ENCODE measurements at places on chromosomes 1 and 21. TPM values are rescaled to one million over a fixed set of nuclear protein-coding genes. Genes with fewer than 3 reads are reported as not detected.

CASQ2 gene
- total RNA-seq: 0.26 TPM

FCGR3A gene
- not detected for total RNA-seq

FCRL5 gene
- 0.52 TPM for total RNA-seq

USH2A gene
- 0.33 TPM for total RNA-seq

MCOLN3 gene
- total RNA-seq: 15.8 TPM

CD247 gene
- 2.3 TPM for total RNA-seq

RBM11 gene
- not detected for total RNA-seq

KCNQ4 gene
- total RNA-seq: 4.0 TPM

RAB7B gene
- total RNA-seq: not detected

OR11L1 gene
- total RNA-seq: not detected

RHOU gene
- 9.3 TPM for total RNA-seq

GRCh38 chr21:45042664-45043161 is 31.7 kb upstream of the ADARB1 start:
- no peaks in the 10 kb centered on the region for H3K4me1 ChIP-seq
- peaks cover 3% of the 10 kb centered on the region for H3K27me3 ChIP-seq
- no peaks in the 10 kb centered on the region for H3K36me3 ChIP-seq
- no peak overlapping the region for H3K4me3 ChIP-seq

GRCh38 chr1:230210326-230210980 is 143.4 kb downstream of the GALNT2 start:
- H3K27me3 ChIP-seq: no peaks in the 10 kb centered on the region
- H3K4me3 ChIP-seq: no peak overlapping the region
- no peak for DNase-seq
- H3K36me3 ChIP-seq: no peaks in the 10 kb centered on the region
- peak overlapping the region; percentile 19 for H3K27ac ChIP-seq

DNA sequence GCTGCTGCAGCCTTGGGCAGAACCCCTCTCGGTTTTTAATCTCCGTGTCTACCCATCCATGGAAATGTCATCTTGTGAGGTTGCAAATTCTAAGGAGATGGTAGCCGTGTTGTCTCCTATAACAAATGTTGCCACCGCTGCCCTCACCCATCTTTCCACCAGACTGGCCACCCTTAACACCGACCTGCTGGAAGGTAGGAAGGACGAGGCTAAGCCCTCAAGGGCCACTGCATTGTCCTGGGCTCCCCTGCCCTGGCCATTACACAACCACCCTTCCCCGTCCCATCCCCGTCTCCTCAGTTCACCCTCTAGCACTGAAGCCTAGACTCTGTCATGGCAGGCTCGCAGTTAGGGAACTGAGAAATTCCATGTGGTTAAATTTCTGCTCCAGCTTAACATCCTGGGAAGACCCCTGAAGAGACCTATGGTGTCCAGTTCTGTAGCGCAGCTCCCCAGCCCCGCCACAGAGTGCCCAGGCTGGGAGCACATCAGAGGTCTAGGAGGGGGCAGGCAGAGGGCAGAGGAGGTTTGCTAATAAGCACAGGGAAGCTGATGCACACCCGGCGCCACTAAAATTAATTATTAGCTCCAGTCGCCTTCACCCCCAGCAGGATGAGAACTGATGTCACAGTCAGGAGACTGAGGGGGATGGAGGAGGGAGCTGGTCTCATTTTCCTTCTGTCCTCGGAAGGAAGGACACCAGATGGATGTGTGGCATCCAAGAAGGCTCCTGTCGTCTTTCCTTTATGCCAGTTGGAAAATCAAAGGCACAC is 38.3 kb downstream of the STUM start:
- H3K27me3 ChIP-seq: no peaks in the 10 kb centered on the region
- H3K4me3 ChIP-seq: no peak overlapping the region
- DNase-seq: no peak
- H3K27ac ChIP-seq: no peak overlapping the region

DNA sequence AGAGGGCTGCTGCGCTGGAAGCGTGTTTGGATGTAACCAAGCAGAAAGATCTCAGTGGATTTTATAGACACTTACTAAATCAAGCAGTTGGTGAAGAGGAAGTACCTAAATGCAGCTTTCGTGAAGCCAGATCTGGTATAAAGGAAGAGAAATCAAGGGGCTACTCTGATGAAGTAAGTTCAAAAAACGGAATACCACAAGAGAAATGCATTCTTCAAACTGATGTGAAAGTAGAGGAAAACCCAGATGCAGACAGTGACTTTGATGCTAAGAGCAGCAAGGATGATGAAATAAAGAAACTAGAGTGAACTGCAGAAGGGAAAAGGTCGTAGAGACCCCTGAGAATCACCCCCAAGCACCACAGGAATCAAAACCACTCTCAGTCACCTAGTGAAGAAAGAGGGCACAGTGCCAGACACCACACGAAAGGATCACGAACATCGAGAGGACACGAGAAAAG is 40.8 kb upstream of the NEXN start:
- no peak for DNase-seq
- no peak overlapping the region for H3K27ac ChIP-seq
- no peak overlapping the region for H3K4me3 ChIP-seq
- no peaks in the 10 kb centered on the region for H3K36me3 ChIP-seq
- H3K4me1 ChIP-seq: no peaks in the 10 kb centered on the region

- H3K27me3 ChIP-seq: no peaks in the 10 kb centered on the region
- no peak for DNase-seq
- H3K27ac ChIP-seq: no peak overlapping the region
- H3K36me3 ChIP-seq: no peaks in the 10 kb centered on the region
- no peak overlapping the region for H3K4me3 ChIP-seq
These were observed 779 bp downstream of the BEND5 start for GRCh38 chr1:48775831-48776392.

- H3K27ac ChIP-seq: no peak overlapping the region
- H3K4me1 ChIP-seq: peaks cover 65% of the 10 kb centered on the region
- H3K36me3 ChIP-seq: no peaks in the 10 kb centered on the region
- H3K27me3 ChIP-seq: no peaks in the 10 kb centered on the region
These were observed 2.5 kb downstream of the LHX4 start for GRCh38 chr1:180232521-180233043.

DNA sequence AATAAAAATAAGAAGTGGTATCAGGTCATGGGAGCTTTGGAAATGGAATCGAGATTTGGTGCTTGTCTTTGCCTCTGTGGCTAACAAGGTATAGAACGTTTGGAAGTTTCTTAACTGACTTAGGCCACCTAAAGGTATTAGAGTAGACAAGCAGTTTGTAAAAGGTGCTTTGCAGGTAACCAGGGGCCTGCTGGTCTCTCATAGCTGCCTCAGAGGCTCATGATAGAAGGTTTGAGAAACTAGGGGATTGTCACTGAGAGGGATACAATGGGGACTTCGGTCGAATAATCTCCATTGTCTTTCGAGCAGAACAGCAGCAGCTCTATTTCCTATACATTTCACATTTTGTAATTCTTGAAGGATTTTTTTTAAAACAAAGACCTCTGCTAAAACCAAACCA is 37.6 kb downstream of the C21orf91 start:
- peaks cover 4% of the 10 kb centered on the region for H3K36me3 ChIP-seq
- H3K4me1 ChIP-seq: no peaks in the 10 kb centered on the region
- H3K27ac ChIP-seq: no peak overlapping the region
- H3K4me3 ChIP-seq: no peak overlapping the region

DNA sequence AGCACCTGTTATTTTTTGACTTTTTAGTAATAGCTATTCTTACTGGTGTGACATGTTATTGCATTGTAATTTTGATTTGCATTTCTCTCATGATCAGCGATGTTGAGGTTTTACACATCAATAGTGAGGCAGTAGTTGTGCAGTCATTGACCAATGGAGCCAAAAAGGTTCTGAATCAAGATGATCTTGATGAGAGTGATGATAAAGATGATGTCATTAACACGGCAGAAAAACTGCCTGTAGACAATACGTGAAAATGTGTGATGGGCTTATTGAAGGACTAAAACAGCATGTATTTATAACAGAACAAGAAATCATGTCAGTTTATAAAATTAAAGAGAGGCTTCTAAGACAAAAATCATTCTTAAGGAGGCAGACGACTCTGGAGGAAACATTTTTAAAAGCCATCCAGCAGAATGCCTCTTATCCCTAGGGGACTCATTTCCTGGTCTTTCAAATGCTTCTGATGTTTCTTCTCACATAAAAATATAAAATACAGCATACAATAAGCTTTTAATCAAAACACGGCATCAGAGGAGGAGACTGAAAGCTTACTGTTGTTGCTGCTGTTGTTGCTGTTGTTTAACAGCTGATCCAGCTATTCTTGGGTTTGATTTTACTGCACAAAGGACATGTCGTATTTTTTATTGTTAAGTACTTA is 400.3 kb downstream of the LTN1 start:
- no peak overlapping the region for H3K27ac ChIP-seq
- no peak for DNase-seq
- H3K4me1 ChIP-seq: no peaks in the 10 kb centered on the region
- H3K27me3 ChIP-seq: no peaks in the 10 kb centered on the region
- no peaks in the 10 kb centered on the region for H3K36me3 ChIP-seq

DNA sequence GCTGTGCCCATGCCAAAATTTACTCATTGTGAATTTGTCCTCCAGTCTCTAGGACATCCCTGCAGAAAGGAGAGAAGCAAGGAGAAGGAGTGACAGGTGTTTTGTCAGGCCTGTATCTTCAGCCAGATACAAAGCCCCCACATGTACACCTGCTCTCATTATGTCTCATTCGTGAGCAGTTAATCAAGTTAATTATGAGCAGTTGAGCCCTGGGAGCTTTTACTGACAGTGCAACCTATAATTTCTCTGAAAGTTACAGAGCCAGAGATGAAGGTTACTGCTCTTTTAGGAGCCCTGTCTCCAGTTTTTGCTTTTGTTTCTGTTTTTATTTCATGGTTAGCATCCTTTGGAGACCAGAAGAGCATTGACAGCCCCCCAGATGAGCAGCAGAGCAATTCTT is 5.0 kb upstream of the ILDR2 start:
- no peaks in the 10 kb centered on the region for H3K4me1 ChIP-seq
- H3K27ac ChIP-seq: no peak overlapping the region
- no peaks in the 10 kb centered on the region for H3K36me3 ChIP-seq
- no peak for DNase-seq
- H3K27me3 ChIP-seq: no peaks in the 10 kb centered on the region

DNA sequence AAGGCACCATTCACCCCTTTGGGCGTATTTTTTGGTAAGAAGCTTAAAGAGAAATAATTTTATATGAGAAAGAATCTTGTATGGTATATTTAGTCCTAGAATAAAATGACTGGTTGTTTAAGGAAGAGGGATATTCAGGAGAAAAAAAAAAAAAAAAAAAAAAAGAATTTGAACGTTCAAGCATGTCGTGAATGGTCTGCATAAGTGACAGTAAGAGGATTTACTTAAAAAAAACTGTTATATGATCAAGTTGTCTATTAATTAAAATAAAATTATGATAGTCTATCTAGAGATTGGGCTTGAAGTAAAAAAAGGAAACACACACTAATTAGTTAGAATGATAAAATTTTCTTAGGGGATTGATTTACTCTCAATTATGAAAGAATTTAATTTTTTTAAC is 11.7 kb upstream of the OR14I1 start:
- H3K27me3 ChIP-seq: no peaks in the 10 kb centered on the region
- H3K27ac ChIP-seq: no peak overlapping the region
- no peak overlapping the region for H3K4me3 ChIP-seq
- no peaks in the 10 kb centered on the region for H3K4me1 ChIP-seq
- no peak for DNase-seq

GRCh38 chr1:3453891-3454810 is at the start of gene ARHGEF16:
Gene ARHGEF16, plus strand, starts transcription at chr1:3454665. Its CDS starts 8,420 bp downstream, at chr1:3463085.
- peaks cover 35% of the 10 kb centered on the region for H3K4me1 ChIP-seq
- H3K27me3 ChIP-seq: no peaks in the 10 kb centered on the region
- no peaks in the 10 kb centered on the region for H3K36me3 ChIP-seq
- H3K27ac ChIP-seq: peak within 1 kb of the TSS; percentile 85
- DNase-seq: peak; percentile 91
- H3K4me3 ChIP-seq: peak within 1 kb of the TSS; percentile 58

- H3K36me3 ChIP-seq: no peaks in the 10 kb centered on the region
- H3K27me3 ChIP-seq: no peaks in the 10 kb centered on the region
- H3K27ac ChIP-seq: no peak overlapping the region
- H3K4me3 ChIP-seq: no peak overlapping the region
These were observed 108.4 kb downstream of the PLA2G4A start for GRCh38 chr1:186937016-186937670.

- no peaks in the 10 kb centered on the region for H3K36me3 ChIP-seq
- no peaks in the 10 kb centered on the region for H3K4me1 ChIP-seq
- DNase-seq: no peak
- no peak overlapping the region for H3K27ac ChIP-seq
- no peaks in the 10 kb centered on the region for H3K27me3 ChIP-seq
- no peak overlapping the region for H3K4me3 ChIP-seq
These were observed 11.2 kb upstream of the NTMT2 start for GRCh38 chr1:170134521-170134920.

GRCh38 chr1:20706841-20707240 is 11.0 kb downstream of the KIF17 start:
- H3K27me3 ChIP-seq: no peaks in the 10 kb centered on the region
- H3K4me3 ChIP-seq: no peak overlapping the region
- no peaks in the 10 kb centered on the region for H3K4me1 ChIP-seq
- DNase-seq: no peak

GRCh38 chr1:100580446-100580845 is 42.5 kb downstream of the GPR88 start:
- H3K27ac ChIP-seq: no peak overlapping the region
- no peaks in the 10 kb centered on the region for H3K4me1 ChIP-seq
- no peak for DNase-seq
- no peaks in the 10 kb centered on the region for H3K27me3 ChIP-seq

GRCh38 chr1:232538224-232538942 is 91.5 kb downstream of the SIPA1L2 start:
- H3K36me3 ChIP-seq: no peaks in the 10 kb centered on the region
- no peak overlapping the region for H3K27ac ChIP-seq
- no peaks in the 10 kb centered on the region for H3K4me1 ChIP-seq
- DNase-seq: no peak

DNA sequence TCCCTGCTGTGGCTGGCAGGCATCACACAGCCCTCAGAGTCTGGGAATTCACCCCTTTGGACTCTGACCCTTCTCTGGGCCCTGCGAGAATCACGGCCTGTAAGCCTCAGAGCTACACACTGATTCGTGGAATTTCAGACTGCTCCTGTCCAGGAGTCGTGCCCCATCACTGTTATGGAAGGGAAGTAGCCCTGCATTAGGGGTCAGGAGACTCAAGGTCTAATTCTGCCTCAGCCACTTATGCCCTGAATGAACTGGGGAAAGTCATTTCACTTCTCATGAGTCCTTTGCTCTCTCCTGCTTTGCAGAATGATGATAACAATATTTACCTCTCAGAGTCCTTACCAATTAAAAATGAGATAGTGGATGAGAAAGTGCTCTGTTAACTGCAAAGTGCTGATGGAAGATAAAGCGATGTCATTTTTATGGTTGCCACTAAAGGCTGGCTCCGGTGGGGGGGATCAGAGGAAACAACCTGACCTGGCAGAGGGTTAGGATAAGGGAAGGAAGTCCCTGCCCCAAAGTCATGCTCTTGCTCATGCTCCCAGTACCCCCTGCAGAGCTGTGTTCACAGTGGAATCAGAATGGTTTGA is 148.6 kb upstream of the CD34 start:
- H3K4me3 ChIP-seq: no peak overlapping the region
- peaks cover 24% of the 10 kb centered on the region for H3K4me1 ChIP-seq
- DNase-seq: no peak
- no peaks in the 10 kb centered on the region for H3K27me3 ChIP-seq

- H3K27me3 ChIP-seq: no peaks in the 10 kb centered on the region
- no peaks in the 10 kb centered on the region for H3K4me1 ChIP-seq
These were observed 21.3 kb downstream of the RUNX1 start for GRCh38 chr21:35027563-35028450.

- no peak overlapping the region for H3K4me3 ChIP-seq
- H3K27ac ChIP-seq: no peak overlapping the region
- no peaks in the 10 kb centered on the region for H3K27me3 ChIP-seq
- DNase-seq: no peak
These were observed 1.1 kb upstream of the SETDB1 start for GRCh38 chr1:150925080-150925479.

GRCh38 chr1:246066573-246066972 is 440.5 kb downstream of the SMYD3 start:
- H3K27me3 ChIP-seq: no peaks in the 10 kb centered on the region
- H3K27ac ChIP-seq: no peak overlapping the region
- H3K36me3 ChIP-seq: no peaks in the 10 kb centered on the region
- H3K4me1 ChIP-seq: no peaks in the 10 kb centered on the region
- DNase-seq: no peak

Measured in body of pancreas (tissue), 4 donors.